ENCODE measurements at places on chromosomes 7 and 10.

DNA sequence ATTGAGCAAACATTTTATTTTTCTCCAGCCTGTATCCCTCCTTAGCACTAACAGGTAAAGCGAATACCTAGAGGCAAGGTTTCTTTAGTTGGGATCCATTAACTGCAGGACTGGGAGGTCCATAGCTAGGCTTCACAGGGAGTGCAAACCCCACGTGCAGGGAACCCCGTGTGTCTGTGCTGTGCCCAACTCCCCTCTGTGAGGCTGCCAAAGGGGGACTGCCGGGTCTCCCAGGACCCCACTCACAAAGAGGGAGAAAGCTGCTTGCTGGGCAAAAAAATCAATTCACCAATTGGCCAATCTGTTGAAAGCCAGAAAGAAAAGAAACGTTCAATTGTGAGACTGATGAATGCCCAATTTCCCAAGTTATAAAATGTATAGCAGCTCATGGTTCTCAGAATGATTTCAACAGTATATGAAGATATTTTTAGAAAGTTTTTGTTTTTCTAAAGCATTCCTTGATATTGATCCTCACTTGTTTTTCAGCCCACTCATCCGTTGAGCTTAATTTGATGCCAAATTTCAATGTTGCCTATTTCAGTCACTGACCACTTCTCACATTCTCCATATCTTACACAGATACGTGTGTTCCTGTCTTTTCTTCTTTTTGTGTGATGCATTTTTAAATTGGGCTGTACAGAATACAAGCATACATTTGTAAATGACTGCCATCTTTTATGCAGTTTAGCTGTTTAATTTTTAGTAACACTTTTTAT, 202.7 kb upstream of the PRSS58 start:
- DNase-seq = no peak

DNA sequence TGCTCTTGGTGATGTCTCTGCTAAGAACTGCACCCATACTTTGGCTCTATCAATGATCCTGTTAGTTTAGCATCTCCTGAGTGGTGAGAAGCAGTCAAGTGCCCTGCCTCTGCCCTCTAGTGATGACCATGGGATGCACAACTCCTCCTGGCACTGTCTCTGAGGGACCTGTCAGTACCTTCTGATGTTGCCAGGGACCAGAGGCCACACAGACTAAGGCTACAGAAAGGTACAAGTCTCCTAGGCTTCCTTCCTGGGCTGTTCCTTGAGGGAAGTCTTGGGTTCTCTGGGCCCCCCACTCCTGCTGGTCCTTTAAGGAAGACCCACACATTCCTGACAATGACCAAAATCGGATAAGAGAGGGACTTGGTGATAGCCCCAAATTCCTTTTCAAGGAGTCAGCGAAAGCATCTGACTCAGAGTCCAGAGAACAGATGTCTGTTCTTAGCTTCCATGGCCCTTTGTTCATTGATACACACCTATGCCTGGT, 15.3 kb downstream of the NKX2-3 start:
- no peak for DNase-seq

DNA sequence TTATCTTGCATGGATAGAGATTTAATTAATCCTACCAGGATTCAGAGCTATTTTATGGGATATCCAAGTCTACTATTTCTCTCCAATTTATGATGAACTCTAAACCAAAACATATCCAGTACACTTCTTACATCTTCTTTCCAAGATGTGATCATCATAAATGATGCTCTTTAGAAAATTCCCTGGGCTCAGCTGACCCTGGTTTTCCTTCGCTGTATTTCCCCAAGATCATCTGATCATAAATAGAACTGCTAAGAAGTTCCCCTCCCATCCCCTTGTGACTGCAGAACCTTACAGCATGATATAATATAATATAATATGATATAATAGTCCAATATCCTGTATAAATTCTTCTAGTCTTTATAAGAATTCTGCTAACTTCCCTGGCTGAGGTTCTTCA, 114.6 kb upstream of the LYZL2 start:
- DNase-seq = no peak

GRCh38 chr7:95921543-95921942, 149.2 kb downstream of the DYNC1I1 start:
- no peak for DNase-seq

- DNase-seq = no peak
These were observed 461.3 kb downstream of the PAXIP1 start for GRCh38 chr7:154541606-154542005.

GRCh38 chr7:107816011-107816566, 13.1 kb upstream of the SLC26A3 start:
- DNase-seq = no peak

DNA sequence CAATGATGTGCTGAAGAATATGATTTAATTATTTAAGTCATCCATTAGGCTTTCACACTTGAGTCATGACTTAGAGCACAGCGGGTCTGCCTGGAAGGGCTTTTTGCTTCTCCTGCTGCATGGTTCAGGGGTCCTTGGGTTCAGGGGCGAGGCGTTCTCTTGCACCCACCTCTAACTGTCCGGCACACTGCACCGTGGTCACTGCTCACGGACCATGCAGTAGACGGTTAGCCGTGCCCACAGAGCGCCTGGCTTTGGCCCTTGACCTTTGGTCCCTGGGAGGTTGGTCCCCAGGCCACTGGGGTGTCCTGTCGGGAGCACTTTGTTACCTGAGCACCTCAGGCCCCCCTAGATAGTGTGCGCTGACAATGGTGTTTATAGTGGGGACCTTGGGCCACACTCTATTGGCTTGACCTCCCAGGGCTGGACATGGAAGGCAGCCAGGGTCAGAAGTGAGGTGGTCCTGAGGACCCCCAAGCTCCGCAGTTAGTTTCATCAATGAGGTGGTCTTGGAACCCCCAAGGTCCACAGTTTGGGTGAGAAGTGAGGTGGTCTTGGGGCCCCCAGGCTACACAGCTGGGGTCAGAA, 110.6 kb downstream of the ACTR3B start:
- DNase-seq = no peak

DNA sequence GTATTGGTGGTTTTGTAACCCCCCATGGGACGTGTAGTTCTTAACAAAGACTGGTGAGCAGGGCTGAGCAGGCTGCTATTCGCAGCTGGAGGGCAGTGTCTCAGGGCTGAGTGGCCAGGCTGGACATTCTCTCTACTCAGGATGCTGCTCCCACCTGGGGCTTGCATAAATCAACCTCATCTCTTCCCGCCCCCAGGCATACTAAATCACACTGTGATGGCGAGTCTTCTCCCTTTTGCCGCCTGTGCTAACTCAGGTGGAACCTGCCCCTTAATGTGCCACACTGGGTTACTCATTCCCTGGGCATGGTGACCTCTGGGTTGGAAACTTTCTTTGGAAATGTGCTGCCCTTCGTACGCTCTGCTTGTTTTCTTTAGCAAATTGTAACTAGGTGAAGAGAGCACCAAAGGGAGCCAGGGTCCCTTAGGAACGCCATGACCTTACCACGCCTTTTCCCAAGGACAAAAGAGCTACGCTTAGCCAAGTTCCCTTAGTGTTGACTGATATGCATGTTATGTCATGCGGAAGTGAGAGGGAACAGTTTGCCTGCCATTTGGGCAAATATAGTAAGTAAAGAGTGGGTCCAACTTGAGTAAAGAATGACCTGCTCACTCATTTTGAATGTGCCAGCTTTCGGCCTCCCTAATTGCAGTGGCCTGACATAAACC, 40.4 kb upstream of the COBL start:
- DNase-seq = no peak

All from stimulated activated CD8-positive, alpha-beta memory T cell treated with anti-CD3 and anti-CD28 coated beads, Interleukin-15, amount 100 ng/mL, for 48 hours (primary cell).